ENCODE measurements at places on chromosomes 4 and X.

DNA sequence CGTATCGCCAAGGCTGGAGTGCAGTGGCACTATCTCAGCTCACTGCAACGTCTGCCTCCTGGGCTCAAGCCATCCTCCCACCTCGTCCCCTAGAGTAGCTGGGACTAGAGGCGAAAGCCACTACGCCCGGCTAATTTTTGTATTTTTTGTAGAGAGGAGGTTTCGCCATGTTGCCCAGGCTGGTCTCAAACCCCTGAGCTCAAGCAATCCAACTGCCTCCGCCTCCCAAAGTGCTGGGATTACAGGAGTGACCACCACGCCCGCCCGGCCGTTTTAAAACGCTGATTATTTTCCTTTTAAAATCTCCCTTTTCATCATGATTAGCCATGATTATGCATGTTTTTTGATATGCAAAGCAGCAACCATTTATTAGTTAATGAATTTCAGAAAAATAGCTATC, 2.2 kb downstream of the N4BP2 start:
- no peak for DNase-seq

GRCh38 chrX:141220342-141221008, 21.8 kb downstream of the SPANXC start:
- DNase-seq, result no peak

DNA sequence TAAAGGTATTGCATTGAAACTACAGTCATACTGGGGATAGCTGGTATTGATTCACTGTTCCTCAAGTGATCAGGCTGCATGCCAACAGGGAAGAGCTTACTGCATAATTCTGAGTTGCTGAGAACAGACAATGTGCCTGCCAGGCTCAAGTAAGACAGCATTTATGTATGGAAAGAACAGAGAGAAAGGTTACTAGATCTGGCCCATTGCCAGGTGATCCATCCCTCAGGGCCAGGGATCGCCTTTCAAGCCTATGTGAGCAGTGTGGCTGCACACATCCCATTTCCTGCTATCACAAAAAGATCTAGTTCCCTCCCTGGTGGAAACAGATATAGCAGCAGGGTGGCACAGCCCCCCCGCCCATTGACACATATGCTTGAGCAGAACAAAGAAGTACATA, 254.0 kb downstream of the TMA16 start:
- no peak for DNase-seq

DNA sequence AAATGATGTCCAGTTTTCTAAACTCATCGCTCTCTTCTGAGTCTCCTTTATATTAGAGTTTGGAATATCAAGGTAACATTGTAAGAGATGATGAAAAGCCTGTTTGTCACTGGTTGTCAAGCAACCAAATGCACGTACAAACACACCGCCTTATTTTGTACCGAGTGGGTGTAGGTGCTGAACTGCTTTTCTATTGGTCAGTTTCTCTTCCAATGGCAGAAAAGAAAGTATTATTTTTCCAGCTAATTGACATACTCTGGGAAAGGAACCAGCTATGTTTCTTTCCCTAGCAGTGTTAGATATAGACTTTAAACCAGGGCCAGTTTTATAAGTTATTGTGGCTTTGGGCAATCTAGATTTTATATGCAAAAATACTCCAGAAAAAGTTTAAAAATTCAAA, 6.6 kb upstream of the PPM1K start:
- no peak for DNase-seq

DNA sequence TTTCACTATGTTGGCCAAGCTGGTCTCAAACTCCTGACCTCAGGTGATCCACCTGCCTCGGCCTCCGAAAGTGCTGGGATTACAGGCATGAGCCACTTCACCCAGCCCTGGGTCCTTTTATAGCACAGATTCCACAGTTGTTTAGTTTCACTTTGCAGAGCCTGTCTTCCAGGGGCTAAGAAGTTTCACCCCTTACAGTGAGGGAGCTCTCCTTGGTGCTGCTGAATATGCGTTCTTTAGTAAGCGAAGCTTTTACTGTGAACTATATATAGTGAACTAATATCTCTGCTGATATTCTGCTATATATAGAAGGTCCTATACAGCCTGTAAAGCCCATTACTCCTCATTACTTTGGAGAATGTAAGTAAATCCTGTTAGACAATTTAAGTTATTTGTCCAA, 4.2 kb downstream of the TCEAL6 start:
- no peak for DNase-seq

GRCh38 chr4:38177035-38177546, 216.9 kb downstream of the PTTG2 start:
- DNase-seq, result peak; percentile 8

DNA sequence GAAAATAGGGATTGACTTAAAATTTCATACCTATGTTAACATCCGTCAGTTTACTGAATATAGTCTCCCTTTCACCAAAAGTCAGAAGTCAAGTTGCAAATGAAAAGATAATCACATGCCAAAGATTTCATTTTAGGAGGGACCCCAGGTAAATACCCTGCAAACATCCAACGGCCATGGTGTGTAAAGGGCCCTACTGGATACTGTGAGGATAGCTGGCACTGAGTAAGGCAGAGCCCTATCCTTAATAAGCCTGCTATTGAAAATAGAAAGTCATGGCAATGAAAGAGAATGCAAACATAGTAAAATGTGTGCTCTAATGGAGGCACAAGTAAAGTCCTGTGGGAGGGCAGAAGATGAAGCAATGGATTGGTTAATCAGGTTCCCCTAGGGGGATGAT, 20.9 kb downstream of the STK26 start:
- no peak for DNase-seq

DNA sequence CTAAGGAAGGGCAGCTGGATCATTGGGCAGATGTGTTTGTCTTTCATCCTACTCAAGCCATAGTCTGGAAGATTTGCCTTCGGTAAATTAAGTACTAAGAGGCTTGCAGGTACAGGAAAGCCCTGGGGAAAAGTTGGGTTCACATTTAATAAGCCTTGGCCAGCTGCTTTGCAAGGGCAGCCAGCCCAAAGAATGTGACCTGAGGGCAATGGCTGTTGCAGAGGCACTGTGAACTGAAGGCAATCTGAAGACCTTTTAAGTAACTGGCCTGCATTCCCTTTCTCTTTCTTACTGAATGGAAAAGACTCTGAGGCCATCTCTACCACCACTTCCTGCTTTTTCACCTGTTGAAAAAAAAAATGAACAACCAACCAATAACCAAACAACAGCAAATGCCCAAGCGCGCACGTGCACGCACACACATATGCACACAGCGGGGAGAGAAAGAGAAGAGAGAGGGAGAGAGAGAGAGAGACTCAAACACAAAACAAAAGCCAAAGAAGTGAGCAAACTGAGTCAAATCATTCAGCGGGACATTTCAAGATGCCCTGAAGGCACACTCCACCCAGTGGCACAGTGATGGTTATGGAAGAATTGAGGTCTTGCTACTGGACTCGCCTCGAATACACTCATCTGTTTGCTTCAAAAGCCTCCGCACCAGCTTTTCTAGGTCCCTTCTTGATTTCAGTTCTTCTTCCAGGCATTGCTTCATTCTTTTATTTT, 19.6 kb downstream of the CD40LG start:
- DNase-seq, result no peak

- DNase-seq, result no peak
These were observed 106.2 kb upstream of the RAPGEF2 start for GRCh38 chr4:158996669-158997074.

- no peak for DNase-seq
These were observed 60.2 kb upstream of the MSN start for GRCh38 chrX:65607070-65607742.

GRCh38 chrX:68938244-68939004, 109.6 kb downstream of the EFNB1 start:
- DNase-seq, result no peak

- DNase-seq, result no peak
These were observed 351.9 kb downstream of the FAT4 start for GRCh38 chr4:125666635-125667034.

DNA sequence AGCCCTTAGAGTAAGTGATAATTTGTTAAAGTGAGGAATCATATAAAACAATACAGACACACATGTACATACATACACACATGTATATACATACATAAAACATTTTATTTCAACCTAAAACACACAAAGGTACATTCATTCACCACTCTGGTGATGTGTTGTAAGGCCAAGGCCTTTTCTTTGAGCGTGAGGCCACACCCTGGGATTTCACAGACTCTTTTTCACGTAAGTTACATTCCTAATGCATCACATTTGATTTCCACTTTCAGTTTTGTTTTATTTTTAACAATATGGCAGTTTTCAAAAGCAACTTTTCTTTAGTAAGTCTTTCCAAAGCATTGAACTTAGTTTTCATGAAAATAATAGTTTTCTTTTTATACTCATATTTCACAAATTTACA, 170.7 kb downstream of the COL4A6 start:
- DNase-seq, result no peak

DNA sequence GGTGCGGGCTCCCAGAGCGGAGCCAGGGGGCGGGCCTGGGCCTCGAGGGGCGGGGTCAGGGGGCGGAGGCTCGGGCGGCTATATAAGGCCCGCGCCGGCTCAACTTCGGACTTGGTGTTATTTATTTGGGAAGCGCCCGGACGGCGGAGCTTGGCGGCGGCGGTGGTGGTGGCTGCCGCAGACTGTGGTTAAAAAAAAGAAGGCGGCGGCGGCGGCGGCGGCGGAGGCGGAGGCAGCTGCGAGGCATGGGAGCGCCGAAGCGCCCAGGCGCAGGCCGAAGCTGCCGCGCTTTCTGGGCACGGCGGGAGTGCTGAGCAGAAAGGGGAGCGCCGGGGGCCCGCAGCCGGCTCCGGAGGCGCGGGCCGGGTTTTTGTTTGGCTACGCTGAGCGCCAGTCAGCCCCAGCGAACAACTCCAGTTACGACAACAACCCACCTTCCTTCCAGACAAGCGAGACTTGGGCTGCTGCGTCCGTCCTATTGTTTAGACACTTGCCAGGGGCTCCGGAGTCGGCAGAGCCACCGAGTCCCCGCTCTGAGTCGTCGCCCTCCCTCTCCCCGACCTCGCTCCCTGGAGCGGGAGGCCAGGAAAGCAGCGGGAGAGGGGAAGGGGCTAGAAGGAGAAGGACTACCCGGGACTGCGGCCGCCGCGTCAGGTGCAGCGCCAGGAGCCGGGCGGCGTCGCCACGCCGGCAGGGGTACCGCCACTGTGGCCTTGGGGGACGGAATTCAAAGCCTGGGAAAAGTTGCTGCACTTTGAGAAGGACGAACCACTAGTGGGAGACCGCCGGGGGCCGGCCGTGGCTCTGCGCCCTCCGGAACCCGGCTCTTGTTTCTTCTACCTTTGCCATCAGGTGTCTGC, at the start of gene SLIT2:
Gene SLIT2, plus strand, starts transcription at position 110 of the 860 bp plus-strand sequence. CDS start 1,911 bp downstream, outside the sequence.
- no peak for DNase-seq

- DNase-seq, result no peak
These were observed 7.4 kb upstream of the UBA1 start for GRCh38 chrX:47186096-47186740.

- peak; percentile 68 for DNase-seq
These were observed 64.7 kb downstream of the TBC1D14 start for GRCh38 chr4:6974138-6974848.

DNA sequence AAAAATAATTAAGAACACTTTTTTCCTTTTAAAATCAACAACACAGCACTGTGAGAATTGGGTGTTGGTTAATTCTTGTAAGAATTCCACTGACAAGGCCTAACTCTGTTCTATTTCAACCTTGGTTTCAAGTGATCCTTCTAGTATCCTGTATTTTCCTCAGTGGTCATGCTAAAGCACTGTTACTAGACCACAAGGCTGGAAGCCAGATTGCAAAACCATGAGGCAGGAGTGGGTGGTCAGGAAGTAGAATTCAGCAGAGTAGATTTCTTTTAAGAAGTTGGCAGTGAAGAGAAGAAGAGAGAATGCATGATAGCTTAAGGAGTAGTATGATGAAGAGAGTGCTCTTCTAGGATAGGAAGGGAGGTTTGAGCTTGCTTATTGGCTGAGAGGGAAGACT, 71.6 kb upstream of the LEF1 start:
- no peak for DNase-seq

DNA sequence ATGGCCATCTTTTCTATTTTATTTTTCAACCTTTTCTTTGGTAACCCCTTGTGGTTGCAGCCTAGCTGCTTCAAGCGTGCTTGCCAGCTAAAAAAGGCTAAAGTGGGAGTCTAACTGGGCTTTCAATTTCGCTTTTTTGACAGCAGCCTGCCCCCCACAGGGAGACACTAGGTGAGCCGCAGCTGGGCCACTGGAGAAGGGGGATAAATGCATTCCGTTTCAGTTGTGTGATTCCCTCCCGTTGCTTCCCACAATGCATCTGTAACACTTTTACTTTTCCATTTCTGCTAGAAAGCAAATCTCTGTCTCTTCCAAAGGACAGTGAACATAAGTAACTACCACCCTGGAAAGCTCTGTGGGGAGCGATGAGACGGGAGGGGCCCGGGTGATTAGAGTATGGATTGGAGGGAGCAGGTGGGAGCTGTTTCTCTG, 86.3 kb upstream of the RAPGEF2 start:
- no peak for DNase-seq

DNA sequence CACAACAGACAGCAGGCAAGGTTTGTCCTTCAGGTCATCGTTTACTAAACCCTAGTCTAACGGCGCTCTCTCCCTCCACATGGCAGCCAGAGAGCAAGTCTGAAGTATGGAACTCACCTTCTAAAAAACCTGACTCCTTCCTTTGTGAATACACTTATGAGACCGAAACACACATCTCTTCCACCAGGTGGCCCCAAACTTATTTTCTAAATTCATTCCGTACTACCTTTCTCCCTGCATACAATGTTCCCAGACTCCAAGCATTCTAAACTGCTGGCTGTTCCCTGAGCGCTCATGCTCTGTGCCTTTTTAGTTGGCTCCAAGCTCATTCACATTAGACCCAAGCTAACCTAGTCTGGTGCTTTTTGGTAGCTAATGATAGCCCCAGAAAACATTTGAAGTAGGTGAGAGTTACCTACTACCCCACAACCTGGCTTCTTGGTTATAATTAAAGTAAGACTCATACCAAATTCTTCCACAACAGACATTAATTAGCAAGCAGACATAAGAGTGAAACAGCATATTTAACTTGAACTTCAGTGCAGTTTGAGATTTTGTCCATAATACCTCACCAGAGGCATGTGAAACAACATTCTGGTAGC, 67.6 kb upstream of the DCLK2 start:
- DNase-seq, result no peak

GRCh38 chr4:111283066-111283677, 660.3 kb upstream of the PITX2 start:
- no peak for DNase-seq

DNA sequence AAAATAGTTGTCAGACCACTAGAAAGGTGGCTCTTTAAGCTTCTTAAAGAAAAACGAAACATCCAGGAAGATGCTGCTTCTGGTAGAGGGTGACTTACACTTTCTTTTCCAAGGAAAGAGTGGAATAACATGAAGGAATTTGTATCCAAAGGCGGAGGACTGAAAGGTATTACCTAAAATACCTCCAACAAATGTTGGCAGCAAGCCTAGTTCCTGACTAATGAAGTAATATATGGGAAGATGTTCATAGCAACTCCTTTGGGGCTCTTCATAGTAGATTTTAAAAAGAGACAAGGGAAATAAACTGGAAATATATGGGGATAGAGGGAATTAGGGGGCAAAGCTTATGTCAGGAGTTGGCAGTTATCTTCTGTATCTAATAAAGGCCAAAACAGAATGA, 116.2 kb downstream of the AASDH start:
- no peak for DNase-seq
